B cell (primary cell): ENCODE measurements at places on chromosomes 2 and 18. TPM values are rescaled to one million over a fixed set of nuclear protein-coding genes. Genes with fewer than 3 reads are reported as not detected.

DNA sequence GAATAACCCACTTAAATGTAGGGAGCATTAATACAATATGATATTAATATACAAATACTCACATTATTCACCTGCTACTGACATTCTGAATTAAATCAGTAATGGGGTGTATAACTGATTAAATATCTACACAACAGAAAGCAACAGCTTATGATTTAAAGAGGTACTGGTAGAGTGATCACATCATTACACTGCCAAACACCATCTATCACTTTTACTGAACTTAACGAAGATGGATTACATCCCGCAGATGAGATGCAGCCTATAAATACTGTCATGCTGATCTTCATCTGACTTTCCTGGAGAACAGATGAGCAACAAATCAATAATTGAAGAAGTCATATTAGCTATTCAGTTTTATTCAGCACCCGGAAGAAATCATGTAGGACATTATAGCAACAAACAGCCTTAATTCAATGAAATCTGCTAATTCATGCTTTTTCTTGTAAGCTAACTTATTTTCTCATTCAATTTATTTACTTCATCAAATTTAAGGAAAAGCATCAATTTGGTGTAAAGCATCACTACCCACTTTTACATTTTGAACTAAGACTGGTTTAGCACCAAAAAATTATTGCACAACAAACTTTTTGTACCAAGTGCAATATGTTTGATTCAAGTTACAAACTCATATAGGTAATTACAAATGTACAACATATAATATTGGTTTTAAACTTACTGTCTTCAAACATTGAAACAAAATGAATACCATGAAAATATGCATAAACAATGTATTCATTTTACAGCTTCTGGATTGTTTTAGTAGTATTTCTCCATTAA lies 1509.0 kb downstream of the LRP1B start:
- H3K36me3 ChIP-seq: no peaks in the 10 kb centered on the region
- H3K27me3 ChIP-seq: no peaks in the 10 kb centered on the region
- DNase-seq: no peak
- H3K27ac ChIP-seq: no peak overlapping the region
- no peaks in the 10 kb centered on the region for H3K4me1 ChIP-seq
- H3K4me3 ChIP-seq: no peak overlapping the region

The EIF5B gene
- total RNA-seq: 32.8 and 33.0 TPM in 2 replicates

DNA sequence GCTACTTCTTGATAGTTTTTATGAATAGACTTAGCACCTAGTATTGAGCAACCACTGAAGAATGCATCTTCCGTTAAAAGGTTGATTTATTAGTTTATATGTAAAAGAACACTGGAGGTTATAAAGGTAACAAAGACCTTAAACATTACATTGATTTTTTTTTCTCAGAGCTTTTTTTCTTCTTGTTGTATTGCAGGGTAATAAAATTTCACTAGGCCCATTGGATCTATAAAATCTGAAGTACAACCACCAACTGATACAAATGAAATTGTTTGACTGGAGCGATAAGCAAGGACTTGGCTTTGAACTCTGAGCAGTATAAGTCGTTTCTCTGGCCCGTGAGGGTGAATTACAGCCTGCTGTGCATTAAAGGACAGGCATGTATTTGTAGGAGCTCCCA lies 344.0 kb downstream of the LRRTM1 start:
- DNase-seq: no peak
- no peaks in the 10 kb centered on the region for H3K36me3 ChIP-seq
- no peak overlapping the region for H3K27ac ChIP-seq
- no peaks in the 10 kb centered on the region for H3K4me1 ChIP-seq
- no peak overlapping the region for H3K4me3 ChIP-seq
- H3K27me3 ChIP-seq: no peaks in the 10 kb centered on the region

- no peak for DNase-seq
- no peaks in the 10 kb centered on the region for H3K27me3 ChIP-seq
- H3K27ac ChIP-seq: no peak overlapping the region
These were observed 199.7 kb downstream of the TPGS2 start for GRCh38 chr18:36629138-36629530.

DNA sequence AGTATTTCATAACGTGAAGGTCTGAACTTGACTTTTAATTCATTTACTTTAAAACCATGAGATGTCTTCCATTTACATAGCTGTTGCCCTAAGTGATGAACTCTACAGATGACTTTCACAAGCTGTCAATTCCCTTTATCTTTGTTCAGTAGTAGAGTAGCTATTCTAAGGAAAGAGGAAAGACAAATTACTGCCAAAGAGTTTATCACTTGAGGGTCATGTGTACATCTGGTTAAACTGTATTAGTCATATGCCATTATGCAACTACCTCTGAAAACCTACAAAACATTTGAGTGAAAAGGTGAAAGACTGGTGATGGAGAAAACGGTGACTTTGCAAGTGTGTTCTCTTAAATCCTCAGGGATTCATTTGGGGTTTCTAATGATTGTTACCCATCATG lies 763.9 kb downstream of the TMEM182 start:
- H3K27me3 ChIP-seq: no peaks in the 10 kb centered on the region
- no peak overlapping the region for H3K27ac ChIP-seq
- H3K4me1 ChIP-seq: no peaks in the 10 kb centered on the region
- H3K36me3 ChIP-seq: no peaks in the 10 kb centered on the region

GRCh38 chr2:37575780-37576179 lies 95.7 kb downstream of the CDC42EP3 start:
- H3K4me1 ChIP-seq: peaks cover 6% of the 10 kb centered on the region
- no peak for DNase-seq
- no peak overlapping the region for H3K4me3 ChIP-seq
- H3K36me3 ChIP-seq: no peaks in the 10 kb centered on the region

The MYO3B gene
- total RNA-seq: not detected in 2 replicates

The EMILIN1 gene
- total RNA-seq: 0.39 and 0.52 TPM in 2 replicates

GRCh38 chr2:72137498-72138010 lies 10.1 kb downstream of the CYP26B1 start:
- no peaks in the 10 kb centered on the region for H3K36me3 ChIP-seq
- H3K27me3 ChIP-seq: no peaks in the 10 kb centered on the region
- no peaks in the 10 kb centered on the region for H3K4me1 ChIP-seq
- H3K27ac ChIP-seq: no peak overlapping the region
- H3K4me3 ChIP-seq: no peak overlapping the region

GRCh38 chr2:238693337-238694093 lies 154.4 kb upstream of the TWIST2 start:
- no peaks in the 10 kb centered on the region for H3K4me1 ChIP-seq
- H3K27me3 ChIP-seq: no peaks in the 10 kb centered on the region
- H3K36me3 ChIP-seq: no peaks in the 10 kb centered on the region
- no peak overlapping the region for H3K27ac ChIP-seq
- no peak overlapping the region for H3K4me3 ChIP-seq

The REEP1 gene
- not detected in 2 replicates for total RNA-seq

DNA sequence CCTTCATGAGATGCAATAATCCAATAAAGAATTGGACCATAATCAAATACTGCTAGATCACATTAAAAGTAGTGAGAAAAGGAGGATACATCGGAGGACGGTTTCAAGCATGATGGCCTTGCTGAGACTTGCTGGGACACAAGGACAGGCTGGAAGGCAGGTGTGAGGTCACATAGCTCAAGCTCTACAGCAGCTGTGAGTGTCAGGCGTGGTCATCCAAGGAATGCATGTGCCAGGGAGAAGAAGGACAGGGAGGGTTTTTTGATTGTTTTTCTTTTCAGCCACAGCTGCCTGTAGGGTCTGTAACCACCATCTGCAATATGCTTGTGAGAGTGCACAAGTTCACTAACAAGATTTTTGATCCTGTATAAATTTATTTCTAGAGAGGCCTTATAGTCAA lies 57.6 kb downstream of the BMP10 start:
- no peak overlapping the region for H3K4me3 ChIP-seq
- no peak for DNase-seq
- peaks cover 15% of the 10 kb centered on the region for H3K4me1 ChIP-seq

- DNase-seq: no peak
- no peaks in the 10 kb centered on the region for H3K4me1 ChIP-seq
- H3K27ac ChIP-seq: no peak overlapping the region
- H3K4me3 ChIP-seq: no peak overlapping the region
- no peaks in the 10 kb centered on the region for H3K27me3 ChIP-seq
These were observed 111.2 kb upstream of the AGAP1 start for GRCh38 chr2:235382601-235383000.

GRCh38 chr2:55118643-55119083 lies 68.4 kb upstream of the RTN4 start:
- no peaks in the 10 kb centered on the region for H3K27me3 ChIP-seq
- peaks cover 18% of the 10 kb centered on the region for H3K4me1 ChIP-seq
- no peak overlapping the region for H3K27ac ChIP-seq
- no peak overlapping the region for H3K4me3 ChIP-seq
- H3K36me3 ChIP-seq: no peaks in the 10 kb centered on the region

The DPP4 gene
- 0.27 and 1.2 TPM in 2 replicates for total RNA-seq

The EVX2 gene
- total RNA-seq: not detected in 2 replicates

- no peak for DNase-seq
- peaks cover 24% of the 10 kb centered on the region for H3K36me3 ChIP-seq
- no peak overlapping the region for H3K4me3 ChIP-seq
- H3K4me1 ChIP-seq: no peaks in the 10 kb centered on the region
- H3K27me3 ChIP-seq: no peaks in the 10 kb centered on the region
- no peak overlapping the region for H3K27ac ChIP-seq
These were observed 34.5 kb downstream of the PIK3C3 start for GRCh38 chr18:41989508-41989907.

- H3K4me1 ChIP-seq: peaks cover 48% of the 10 kb centered on the region
- H3K4me3 ChIP-seq: no peak overlapping the region
- H3K36me3 ChIP-seq: no peaks in the 10 kb centered on the region
- no peak overlapping the region for H3K27ac ChIP-seq
- H3K27me3 ChIP-seq: no peaks in the 10 kb centered on the region
These were observed 8.1 kb downstream of the KLHL14 start for GRCh38 chr18:32764611-32765244.

The GPR155 gene
- 17.6 and 20.6 TPM in 2 replicates for total RNA-seq

DNA sequence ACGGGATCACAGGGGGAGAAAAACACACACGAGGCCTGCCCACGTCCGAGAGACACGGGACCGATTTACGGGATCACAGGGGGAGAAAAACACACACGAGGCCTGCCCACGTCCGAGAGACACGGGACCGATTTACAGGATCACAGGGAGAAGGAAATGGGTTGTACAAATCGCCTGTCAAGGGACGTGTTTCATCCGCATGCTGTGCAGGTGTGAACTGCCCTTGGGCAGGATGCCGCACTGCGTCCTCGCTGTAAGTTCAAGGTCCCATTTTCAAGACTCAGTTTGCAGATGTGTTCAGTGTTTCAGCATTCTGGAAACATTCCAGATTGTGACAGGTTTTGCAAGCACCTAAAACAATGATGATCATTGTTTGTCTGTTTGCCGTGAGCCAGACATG lies 2.3 kb upstream of the KCNG2 start:
- H3K27ac ChIP-seq: no peak overlapping the region
- no peaks in the 10 kb centered on the region for H3K36me3 ChIP-seq
- no peak overlapping the region for H3K4me3 ChIP-seq
- peaks cover 51% of the 10 kb centered on the region for H3K4me1 ChIP-seq
- peaks cover 38% of the 10 kb centered on the region for H3K27me3 ChIP-seq

DNA sequence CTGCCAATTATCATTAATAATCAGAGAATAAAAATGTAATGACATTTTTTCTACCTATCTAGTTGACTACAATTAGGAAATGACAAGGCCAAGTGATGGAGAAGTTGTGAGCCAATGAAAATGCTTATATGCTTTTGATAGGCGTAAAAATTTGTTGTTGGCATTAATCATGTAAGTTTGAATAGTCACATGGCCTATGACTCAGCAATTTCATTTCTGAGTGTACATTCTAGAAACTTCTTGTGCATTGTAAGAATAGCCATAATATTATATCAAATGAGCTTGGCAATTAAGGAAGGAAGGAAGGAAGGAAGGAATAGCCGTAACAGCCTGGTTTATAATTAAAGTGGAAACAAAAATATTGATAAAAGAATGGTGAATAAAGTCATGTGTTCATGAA lies 179.9 kb downstream of the PTH2R start:
- no peaks in the 10 kb centered on the region for H3K27me3 ChIP-seq
- H3K36me3 ChIP-seq: no peaks in the 10 kb centered on the region
- H3K4me3 ChIP-seq: no peak overlapping the region
- no peaks in the 10 kb centered on the region for H3K4me1 ChIP-seq
- no peak overlapping the region for H3K27ac ChIP-seq
- DNase-seq: no peak

The BCL11A gene
- total RNA-seq: 373 and 383 TPM in 2 replicates

GRCh38 chr18:68445668-68446426 lies 269.1 kb downstream of the TMX3 start:
- H3K36me3 ChIP-seq: no peaks in the 10 kb centered on the region
- no peaks in the 10 kb centered on the region for H3K4me1 ChIP-seq
- DNase-seq: no peak
- H3K27me3 ChIP-seq: no peaks in the 10 kb centered on the region
- H3K27ac ChIP-seq: no peak overlapping the region

DNA sequence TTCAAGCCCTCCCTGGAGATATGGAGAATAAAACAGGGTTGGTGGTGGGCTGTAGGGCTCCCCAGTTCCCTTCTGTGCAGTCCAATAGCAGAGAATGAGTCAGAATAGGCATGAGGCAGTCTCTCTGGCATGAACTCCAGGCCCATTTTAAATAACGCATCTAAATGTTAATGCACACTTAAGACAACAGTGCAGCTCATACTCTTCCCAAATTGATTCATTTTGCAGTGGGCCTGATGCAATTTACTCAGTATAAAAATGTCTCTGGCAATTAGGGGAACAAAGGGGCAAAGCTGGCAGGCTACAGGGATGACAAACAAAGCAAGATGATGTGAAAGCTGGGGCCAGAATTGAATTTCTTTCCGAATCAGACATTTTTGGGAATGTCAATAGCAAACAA lies 402.8 kb downstream of the CLIP4 start:
- no peaks in the 10 kb centered on the region for H3K36me3 ChIP-seq
- H3K4me3 ChIP-seq: no peak overlapping the region
- no peaks in the 10 kb centered on the region for H3K4me1 ChIP-seq
- no peak overlapping the region for H3K27ac ChIP-seq
- DNase-seq: no peak

DNA sequence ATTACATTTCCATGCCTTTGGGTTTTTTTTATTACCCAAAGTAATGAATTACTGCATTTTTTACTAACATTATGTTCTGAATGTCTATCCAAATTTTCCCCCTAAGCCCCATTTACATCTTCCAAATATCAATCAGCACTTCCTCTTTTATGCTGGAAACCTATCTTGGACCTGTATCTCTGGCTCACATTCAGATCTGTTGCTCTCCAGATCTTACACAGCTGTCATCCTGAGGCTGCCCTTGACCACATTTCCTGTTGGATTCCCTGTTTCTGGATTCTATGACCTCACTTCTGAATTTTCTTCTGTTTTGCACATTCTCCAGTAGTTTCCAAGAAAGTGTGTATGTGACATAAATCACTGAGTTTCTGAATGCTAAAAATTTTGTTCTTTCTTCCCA lies 146.7 kb downstream of the PDE1A start:
- no peak overlapping the region for H3K27ac ChIP-seq
- H3K36me3 ChIP-seq: no peaks in the 10 kb centered on the region
- no peak overlapping the region for H3K4me3 ChIP-seq
- no peaks in the 10 kb centered on the region for H3K4me1 ChIP-seq
- H3K27me3 ChIP-seq: no peaks in the 10 kb centered on the region
